ENCODE measurements at places on chromosomes 3 and 15.

- DNase-seq: peak; percentile 10
Observed at GRCh38 chr3:123595396-123596180, 10.7 kb upstream of the HACD2 start.

DNA sequence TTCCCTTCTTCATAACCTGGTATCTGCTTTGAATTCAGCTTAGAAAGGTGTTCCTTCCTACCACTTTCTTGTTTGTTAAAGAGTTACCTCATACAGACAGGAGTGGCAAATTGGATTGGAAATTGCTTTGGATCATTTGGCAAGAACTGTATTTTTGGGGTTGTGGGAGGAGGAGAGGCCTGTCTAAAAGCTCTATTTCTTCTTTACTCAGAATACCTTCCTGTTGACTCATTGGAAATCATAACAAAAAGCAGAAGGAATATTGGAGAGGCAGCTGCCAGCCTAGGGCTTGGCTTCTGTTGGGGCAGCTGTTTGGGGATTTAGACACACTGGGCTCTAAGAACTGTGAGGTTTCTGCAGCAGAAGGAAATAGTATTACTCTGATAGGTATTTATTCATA lies 14.2 kb downstream of the IQGAP1 start:
- DNase-seq: peak; percentile 20

- DNase-seq: no peak
Observed at GRCh38 chr15:74243431-74243830, 7.3 kb downstream of the CCDC33 start.

- peak; percentile 68 for DNase-seq
Observed at GRCh38 chr15:93312891-93313486, 224.0 kb upstream of the RGMA start.

- DNase-seq: no peak
Observed at GRCh38 chr3:175851541-175851940, 992.4 kb downstream of the NAALADL2 start.

DNA sequence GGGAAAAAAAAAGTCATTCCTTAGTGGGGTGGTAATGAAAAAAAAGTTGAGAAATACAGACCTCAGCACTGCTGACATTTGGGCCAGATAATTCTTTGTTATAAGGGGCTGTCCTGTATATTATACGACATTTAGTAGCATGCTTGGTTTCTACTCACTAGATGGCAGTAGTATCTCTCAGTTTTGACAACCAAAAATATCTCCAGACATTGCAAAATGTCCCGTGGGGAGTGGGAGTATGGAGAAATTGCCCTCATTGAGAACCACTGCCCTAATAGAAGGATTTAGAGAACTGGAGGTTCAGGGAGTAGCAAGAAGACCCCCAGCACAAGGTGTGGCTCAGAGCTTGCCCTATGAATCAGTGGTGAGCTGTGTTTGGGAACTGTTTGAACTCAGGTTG lies 28.6 kb upstream of the TEX264 start:
- no peak for DNase-seq

DNA sequence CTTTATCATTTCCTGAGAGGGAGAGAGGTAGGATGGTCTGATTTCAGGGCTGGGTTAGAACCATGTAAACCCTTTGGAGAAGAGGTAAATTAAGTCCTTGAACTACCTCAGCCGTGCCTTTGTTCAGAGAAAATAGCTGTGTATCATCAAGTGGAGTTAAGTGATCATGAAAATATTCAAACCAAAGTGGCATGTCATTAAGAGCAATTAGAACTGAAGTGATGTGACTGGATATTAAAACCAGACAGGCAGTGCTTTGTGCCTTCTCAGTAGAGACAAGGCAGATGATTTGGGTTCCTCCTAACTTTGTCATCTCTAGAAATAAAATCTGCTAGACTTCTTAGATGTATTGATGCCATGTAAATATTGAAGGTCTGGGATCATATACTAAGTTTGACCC lies 171.5 kb downstream of the IL5RA start:
- DNase-seq: no peak

DNA sequence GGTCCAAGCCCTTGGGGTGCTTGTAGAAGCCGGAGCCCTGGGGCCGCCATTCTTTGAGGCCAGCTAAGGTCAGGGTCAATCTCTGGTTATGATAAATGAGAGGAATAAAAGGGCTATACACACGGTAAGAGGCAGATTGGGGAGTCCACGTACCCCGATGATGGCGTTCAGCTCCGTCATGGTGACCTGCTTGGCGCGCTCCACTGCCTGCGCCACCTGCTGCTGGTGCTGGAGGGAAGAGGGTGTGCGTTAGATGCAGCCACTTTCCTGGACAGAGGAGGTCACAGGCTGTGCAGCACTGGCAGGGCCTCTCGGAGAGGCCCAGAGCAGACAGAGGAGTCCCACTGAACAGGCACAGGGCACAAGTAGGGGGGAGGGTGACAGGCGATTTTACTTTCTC lies 23.3 kb downstream of the TLE3 start:
- no peak for DNase-seq

GRCh38 chr3:109114746-109115145 lies 3.2 kb downstream of the MORC1 start:
- no peak for DNase-seq

- no peak for DNase-seq
Observed at GRCh38 chr3:170149016-170149415, 32.5 kb downstream of the PHC3 start.

GRCh38 chr3:32147933-32148332 lies 41.5 kb downstream of the GPD1L start:
- DNase-seq: peak; percentile 43

DNA sequence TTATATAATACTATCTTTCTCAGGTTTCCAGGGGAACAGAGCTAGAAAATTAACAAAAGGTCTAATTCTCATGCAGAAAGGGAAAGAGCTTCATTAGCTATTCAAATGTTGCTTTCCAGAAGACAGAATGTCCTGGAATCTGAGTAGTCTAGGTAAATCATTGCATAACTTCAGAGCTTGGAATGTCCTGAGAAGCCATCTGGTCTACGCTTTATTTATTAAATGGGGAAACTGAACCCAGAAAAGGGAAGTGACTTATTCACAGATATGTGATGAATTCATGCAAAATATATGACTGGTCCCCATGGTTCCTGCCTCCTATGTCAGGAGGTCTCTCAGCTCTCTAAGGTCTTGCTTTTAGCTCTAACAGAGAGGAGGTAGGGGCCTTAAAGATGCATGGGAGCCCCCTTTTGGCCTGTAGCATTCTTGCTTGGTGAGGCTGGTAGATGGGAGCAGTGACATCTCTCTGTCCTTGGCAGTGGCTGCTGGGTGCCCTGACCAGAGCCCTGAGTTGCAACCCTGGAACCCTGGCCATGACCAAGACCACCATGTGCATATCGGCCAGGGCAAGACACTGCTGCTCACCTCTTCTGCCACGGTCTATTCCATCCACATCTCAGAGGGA lies 99.2 kb downstream of the CEMIP start:
- no peak for DNase-seq

DNA sequence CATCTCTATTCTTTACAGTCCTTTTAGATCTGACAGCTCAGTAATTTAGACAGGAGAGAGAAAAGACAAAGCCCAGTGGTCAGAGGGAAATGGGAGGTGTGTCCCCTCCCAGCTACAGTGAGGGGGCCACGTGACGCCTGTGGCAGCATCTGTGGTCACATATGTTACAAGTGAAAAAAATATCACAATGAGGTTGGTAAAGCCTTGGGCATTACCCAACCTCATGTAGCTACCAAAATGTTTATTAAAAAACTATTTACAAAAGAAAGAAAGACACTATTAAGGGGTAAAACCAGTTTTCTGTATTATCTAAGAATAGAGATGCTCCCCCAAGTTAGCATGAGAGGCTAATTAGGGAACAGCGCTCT lies 42.9 kb upstream of the PLCL2 start:
- no peak for DNase-seq

DNA sequence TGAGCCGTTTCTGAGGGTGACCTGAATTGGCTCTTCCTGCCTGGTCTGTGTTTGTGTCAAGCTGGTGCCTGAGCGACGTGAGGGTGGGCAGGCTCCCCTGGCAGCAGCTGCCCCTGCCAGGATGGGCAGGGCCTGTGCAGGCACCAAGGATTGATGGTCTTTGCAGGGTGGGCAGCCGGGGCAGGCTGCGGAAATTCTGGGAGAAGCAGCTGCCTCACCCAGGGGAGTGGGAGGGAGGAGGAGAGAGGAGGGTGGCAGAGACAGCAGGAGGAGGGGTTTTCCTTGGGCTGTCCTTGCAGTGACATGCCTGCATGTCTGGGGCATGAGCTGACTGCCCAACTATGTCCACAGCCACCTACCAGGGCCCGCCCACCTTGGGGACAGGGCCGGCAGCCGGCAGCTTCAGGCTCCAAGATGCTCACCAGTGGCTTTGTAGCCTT lies 27.9 kb upstream of the SLC6A6 start:
- DNase-seq: no peak

- no peak for DNase-seq
Observed at GRCh38 chr15:61524086-61524485, 295.0 kb upstream of the RORA start.

- DNase-seq: peak; percentile 50
Observed at GRCh38 chr15:81133782-81134461, at the start of gene CFAP161. CFAP161 (plus strand) TSS chr15:81134270; CDS start chr15:81134330, 60 bp downstream.

GRCh38 chr3:108124337-108125152 lies 33.7 kb upstream of the CD47 start:
- no peak for DNase-seq

DNA sequence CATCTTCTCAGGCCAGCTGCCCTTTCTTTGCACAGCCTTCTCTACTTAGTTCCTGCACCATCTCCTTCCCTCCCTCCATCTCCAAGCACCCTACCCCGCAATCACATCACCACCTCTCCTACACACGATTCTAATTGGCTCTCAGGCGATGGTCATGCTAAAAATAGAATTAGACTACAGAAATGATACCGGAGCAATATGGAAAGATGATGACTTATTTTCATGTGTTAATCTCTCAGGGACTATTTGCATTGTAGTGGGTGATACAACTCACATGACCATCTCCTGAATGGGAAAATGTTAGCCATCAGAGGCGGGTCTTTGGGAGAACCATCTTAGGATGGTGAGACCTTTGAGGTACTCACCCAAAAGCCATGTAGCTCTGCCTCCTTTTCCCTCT lies 54.7 kb upstream of the PPARG start:
- DNase-seq: no peak

DNA sequence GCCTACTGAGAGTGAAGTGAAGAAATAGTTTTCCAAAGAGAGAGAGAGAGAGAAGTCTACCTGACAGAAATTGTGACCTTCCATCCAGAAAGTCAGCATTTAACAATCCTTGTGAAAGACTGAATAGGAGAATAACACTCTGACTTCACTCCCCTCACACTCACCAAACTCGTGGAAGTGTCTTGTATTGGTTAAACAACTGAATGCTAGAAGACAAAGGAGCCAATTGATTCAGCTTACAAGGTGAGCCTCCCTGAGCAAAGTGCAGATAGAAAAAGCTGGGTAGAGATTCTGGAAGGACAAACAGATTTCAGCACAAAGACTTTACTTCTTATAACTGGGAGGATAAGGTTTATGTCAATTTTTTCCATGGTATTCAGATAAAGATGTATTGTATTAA lies 40.8 kb upstream of the OSTN start:
- DNase-seq: no peak

GRCh38 chr15:31499953-31500765 lies 173.5 kb downstream of the KLF13 start:
- no peak for DNase-seq

GRCh38 chr15:68631601-68632051 lies 52.8 kb downstream of the CORO2B start:
- no peak for DNase-seq

GRCh38 chr3:59424268-59425010 lies 374.6 kb upstream of the CFAP20DC start:
- DNase-seq: no peak
